Activated CD8-positive, alpha-beta memory T cell treated with anti-CD3 and anti-CD28 coated beads, Interleukin-2, amount 50 U/mL, for 4 hours (primary cell): ENCODE measurements at places on chromosomes 4 and X.

- DNase-seq: no peak
These were observed 90.2 kb downstream of the TET2 start for GRCh38 chr4:105236916-105237311.

GRCh38 chrX:138858951-138859350 is 147.4 kb upstream of the FGF13 start:
- DNase-seq: no peak

DNA sequence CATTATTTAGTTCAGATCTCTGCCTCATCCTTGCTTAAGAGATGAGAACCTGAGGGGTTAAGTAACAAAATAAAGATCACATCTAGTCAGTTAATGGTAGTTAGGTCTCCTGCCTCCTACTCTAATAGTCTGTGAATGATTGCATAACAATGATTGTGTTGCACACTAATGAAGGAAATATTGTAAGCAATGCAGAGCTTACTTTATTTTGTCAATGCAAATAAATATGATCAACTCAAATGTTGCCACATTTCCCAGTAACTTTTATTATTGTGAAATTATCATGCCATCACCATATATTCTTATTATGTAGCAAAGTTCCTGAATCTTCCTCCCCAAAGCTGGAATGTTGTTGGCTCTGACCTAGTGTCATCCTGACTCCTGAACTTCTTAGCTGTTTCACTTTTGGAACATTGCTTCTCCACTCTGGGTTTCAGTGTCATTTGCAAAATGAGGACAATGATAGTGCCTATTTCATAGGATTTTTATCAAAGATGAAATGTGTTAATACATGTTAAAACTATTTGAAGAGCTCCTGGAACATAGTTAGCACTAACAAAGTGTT is 17.0 kb upstream of the GABRA4 start:
- no peak for DNase-seq

GRCh38 chr4:86233681-86234080 is 126.2 kb downstream of the MAPK10 start:
- no peak for DNase-seq

- DNase-seq: no peak
These were observed 444.7 kb downstream of the IQCM start for GRCh38 chr4:149370785-149371420.
